ENCODE measurements at places on chromosomes 2 and 18. TPM values are rescaled to one million over a fixed set of nuclear protein-coding genes. Genes with fewer than 3 reads are reported as not detected.

Gene ANKRD62
- not detected for polyA plus RNA-seq

Gene PSMA8
- not detected for polyA plus RNA-seq

Gene GATA6
- polyA plus RNA-seq = 0.62 TPM

Gene ANKRD29
- 4.7 TPM for polyA plus RNA-seq

Gene COX7A2L
- polyA plus RNA-seq = 102 TPM

Gene ATRAID
- polyA plus RNA-seq = 157 TPM

Gene APLF
- 0.97 TPM for polyA plus RNA-seq

Gene CD8B
- not detected for polyA plus RNA-seq

DNA sequence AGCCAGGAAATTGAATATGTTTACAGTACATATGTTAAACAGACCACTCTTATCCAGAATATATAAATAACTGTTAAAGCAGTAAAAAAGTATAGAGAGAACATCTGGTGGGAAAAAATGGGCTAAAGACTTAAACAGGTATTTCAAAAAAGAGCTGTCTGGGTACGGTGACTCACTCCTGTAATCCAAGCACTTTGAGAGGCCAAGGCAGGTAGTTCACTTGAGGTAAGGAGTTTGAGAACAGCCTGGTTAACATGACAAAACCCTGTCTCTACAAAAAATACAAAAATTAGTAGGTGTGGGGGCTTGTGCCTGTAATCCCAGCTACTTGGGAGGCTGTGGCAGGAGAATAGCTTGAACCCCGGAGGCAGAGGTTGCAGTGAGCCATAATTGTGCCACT is 171.4 kb upstream of the FSIP2 start:
- DNase-seq = peak; percentile 18

GRCh38 chr18:78820161-78820834 is 159.3 kb upstream of the SALL3 start:
- no peak for DNase-seq

- peak; percentile 43 for DNase-seq
These were observed 58.1 kb upstream of the IL1RL1 start for GRCh38 chr2:102253140-102253752.

DNA sequence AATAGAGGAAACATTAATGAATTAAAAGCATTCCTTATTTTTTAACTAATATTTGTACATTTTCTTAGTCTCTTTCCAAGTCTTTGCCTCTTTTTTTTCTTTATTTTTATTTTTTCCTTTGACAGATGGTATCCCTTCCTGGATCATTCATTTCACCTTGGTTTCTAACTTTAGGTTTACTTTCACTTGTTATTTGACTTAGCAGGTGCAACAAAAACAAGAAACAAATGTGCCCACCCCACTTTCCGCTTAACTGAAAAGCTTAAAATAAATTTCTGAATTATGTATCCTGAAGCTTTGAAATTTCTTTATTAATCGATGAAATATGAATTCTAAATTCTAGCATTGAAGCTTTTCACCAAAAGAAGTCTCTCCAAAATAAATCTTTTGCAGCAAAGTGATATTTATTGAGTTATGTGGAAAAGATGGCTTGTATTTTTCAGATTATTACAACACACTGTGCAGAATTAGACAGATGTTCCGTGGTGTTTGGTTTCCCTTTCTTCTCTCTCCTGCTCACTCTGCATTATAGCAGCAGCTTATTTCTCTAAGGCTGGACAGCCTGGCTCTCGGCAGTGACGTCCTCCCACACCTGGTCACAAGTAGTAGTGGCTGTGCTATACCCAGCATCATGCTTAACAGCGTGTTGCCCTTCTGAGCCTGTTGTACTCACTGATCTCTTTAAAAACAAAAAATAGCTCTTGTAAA is 99.1 kb upstream of the ZNF397 start:
- no peak for DNase-seq

DNA sequence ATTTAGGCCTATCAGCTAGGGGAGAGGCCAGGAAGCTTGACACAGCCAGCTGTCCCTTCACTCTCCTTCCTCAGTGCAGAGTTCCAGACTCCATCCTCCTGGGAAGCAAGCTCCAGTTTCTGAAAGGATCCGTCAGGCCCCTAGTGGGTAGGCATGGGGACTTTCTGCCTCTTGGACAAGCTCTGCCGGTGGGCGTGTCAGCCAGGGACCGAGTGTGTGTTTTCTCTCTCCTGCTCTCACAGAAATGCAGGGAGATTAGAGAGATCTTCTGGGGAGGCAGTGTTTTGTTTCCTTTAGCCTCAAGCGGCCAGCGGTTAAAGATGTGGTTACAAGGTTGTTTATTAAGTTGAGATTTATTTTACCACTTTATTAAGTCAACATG is 29.9 kb upstream of the OTOS start:
- no peak for DNase-seq

DNA sequence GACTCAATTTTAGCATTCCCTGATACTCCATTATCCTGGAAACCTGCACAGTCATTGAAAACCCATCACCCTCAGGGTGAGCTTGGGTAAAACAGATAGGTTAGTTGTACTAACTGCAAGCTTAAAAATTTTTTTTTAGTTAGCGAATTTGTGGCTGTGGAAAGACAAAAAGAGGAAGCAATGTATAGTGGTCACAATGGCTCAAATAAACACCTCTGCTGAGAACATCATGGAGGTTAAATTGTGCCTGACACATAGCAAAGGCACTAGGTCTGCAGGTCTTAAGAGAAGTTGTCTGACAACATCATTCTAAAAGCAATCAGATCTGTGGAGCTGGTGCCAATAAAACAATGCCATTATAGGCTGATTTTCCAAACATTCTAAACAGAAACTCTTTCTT is 84.4 kb upstream of the CAVIN2 start:
- no peak for DNase-seq

DNA sequence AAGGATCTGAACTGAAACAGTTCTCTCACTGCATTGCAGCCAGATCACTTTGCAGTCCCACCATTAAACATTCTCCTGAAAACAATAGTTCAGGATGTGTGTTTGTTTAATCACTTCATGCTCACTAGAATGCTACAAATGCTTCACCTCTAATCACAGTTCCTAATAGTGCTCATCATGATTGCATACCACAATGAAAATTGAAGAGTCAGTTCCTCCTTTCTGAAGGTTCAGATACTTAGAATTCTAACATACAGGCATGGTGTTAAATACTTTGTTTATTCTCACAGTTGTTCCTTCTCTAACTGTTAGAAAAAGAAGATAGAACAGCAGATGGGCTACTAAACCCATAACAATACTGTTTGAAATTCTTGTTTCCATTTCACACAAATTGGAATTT is 622.3 kb upstream of the ACVR2A start:
- DNase-seq = no peak

DNA sequence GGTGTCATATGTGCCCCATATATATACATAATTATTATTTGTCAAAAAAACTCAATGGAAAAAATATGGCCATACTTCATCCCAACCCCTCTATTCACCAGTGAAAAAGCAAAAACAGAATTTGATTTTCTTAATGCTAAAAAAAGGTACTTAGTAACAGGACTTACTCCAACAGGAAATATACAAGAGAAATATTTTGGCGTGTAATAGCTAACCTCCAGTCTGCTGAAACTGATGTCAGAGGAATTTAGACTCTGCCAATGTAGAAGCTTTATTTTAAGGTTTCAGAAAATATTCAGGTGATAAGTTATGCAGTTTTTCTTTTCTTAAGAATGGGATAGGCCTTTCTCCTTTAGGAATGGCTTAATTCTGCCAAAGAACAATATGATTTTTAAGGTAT is 72.6 kb downstream of the TMEFF2 start:
- no peak for DNase-seq

DNA sequence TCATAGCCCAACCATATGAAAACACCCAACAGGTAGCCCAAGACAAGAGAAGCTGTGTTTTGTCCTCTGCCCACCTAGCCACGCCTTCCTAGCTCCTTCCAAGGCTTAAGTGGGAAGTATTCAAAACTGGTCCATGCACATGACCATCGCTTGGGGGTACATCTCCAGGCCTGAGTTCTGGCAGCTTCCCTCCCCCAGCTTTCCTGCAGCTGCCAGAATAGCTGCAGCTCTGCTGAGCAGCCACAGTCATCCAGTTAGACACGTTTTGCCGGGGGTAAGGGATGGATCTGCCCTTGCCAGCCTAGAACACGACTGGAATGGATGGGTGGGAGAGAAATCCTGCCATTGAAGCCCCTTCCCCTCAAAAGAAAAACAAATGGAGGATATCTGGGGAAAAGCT is 166.8 kb downstream of the NRP2 start:
- DNase-seq = no peak

DNA sequence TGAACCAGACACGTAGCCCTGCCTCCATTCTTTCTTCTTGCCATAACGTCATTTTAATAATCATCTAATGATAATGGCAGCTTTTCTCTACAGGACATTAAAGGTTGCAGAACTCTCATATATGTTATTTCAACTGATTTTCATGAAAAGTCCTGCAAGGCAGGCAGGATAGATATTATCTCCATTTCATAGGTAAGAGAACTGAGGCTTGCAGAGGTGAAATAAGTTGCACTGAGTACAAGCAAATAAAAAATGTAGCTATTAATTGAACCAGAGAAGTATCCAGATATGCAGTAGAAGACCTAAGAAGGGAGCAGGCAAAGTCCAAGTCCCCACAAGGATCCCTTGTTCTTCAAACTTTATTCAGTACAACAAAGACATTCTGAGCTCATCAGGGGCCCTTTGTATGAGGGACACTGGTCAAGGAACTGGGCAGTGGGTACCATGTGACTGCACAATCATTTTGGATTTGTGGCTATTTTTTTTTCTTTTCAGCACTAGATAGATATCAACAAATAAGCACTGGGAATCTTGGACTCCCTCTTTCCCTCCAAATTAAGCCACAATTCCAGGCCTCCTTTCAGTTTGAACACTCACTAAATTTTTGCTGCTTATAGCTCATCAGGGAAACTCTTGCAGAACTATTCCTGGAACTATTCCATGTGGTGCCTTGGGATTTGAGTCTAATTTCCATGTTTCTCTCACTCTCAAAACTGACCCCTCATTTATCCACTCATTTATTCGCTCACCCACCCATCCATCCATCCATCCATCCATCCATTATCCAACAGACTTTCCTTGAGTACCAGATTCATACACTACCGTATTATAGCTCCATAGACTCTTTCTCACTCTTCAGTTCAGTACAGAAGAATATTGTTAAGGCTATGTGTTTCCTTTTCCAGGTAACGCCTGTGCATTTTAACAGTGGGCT is 44.6 kb downstream of the APOB start:
- no peak for DNase-seq

- no peak for DNase-seq
These were observed 8.8 kb downstream of the LBH start for GRCh38 chr2:30239986-30240752.

DNA sequence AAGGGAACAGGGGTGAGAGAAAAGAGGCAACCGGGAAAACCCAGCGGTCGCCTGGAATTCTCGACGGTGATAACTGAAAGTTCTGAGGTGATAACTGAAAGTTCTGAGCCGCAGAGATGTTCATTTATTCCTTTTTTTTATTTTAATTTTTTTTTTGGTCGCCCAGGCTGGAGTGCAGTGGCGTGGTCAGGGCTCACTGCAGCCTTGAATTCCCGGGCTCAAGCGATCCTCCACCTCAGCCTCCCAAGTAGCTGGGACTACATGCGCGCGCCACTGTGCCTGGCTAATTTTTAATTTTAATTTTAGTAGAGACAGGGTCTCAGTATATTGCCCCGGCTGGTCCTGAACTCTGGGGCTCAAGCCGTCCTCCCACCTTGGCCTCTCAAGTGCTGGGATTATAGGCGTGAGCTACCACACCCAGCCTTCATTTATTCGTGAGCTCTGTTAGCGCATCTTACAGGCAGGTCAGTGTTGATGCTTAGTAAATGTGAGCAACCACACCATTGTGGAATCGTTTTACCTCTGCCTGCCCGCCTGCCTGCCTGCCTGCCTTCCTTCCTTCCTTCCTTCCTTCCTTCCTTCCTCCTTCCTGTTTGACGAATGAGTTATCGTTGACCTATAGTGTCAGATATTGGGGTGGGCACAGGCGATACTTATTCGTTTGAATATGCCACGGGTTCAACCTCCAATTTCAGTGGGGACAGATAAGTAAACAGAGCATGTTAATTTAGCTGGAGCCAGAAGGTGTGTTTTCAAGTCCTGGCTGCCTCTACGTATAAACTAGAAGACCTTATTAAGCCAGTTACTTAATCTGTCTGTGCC is 557 bp upstream of the E2F6 start:
- DNase-seq = no peak

DNA sequence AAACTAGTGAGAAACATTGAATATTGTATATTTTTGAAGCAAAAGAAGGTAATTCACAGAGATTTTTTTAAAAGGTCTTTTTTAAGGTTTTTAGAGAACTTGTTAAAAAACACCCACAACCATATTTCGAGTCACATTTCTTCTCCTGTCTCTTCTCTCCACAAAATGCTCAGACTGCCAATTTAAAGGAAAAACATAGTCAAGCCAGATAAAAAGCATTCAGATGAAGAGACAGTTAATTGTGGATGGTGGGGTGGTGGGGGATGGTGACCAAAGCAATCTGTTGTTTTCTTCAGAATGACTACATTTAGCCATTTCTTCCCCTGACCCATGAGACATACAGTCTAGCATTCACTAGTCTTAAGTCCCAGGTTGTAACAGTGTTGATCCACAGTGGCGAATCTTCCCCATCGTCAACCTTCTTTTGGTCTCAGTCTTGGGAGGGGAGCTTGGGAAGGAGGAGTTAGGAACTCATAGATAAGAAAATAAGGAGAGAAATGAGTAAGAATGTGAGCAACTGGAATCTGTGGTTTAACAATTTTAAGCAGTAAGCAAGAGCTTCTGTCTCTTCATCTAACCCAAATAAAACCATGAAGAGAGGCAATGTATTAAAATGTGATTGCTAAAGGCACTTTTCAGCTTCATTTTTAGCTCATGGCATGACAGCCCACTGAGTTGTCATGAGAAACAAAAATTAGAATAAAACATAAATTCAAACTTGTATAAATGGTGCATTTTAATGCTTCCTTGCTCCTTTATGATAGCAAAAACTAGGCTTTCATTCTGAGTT is 413.7 kb upstream of the FSHR start:
- DNase-seq = no peak

DNA sequence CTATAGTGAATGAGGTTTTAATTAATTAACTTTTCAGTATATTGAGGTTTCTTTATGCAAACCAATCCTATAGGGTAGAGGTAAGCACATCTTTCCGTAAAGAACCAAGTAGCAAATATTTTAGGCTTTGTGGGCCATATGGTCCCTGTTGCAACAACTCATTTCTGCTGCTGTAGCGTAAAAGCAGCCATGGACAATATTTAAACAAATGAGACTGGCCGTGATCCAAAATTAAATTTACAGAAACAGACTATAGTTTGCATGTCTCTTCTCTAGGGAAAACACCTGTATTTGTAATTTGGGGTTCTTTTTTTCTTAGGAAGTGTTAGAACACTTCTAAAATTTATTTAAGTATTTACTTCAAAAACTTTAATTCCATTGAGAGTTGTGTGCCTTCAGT is 104.3 kb downstream of the KYNU start:
- DNase-seq = no peak
